ENCODE measurements at places on chromosomes 6 and 20.

DNA sequence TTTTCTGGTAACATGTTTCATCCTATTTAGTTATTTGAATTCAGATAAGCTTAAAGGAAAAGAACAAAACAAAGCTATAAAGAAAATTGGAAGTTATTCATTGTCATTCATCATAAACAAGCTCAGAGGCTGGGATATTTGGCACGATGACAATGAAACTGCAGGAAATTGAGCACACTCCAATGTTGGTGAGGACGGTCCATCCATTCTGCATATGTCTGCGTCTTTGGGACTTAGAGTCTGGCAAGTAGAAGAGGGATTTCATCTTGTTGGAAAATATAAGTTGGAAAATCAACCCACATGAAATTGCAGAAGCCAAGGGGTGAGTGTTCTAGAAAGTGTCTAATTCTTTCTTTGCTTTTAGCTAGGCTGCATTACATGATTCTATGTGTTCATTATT, 78.4 kb downstream of the HDGFL1 start:
- peak; percentile 26 for DNase-seq

DNA sequence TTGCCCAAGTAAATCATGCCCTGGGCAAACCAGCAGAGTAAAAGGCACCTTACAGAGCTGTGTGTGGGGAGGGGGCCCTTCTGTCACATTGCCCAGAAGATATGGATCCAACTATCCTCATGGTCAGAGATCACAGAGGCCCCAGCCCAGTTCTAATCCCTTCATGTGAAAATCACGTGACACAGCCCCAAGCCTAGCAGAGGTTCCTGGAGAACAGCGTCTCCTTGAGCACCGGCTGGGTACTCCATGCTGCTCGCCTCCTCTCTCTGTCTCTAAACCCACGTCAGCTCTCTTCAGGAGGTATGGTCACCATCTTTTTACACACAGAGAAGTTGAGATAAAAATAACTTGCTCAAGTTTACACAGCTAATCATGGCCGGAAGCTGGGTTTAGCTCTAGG, 230.2 kb downstream of the ANKRD60 start:
- no peak for DNase-seq

DNA sequence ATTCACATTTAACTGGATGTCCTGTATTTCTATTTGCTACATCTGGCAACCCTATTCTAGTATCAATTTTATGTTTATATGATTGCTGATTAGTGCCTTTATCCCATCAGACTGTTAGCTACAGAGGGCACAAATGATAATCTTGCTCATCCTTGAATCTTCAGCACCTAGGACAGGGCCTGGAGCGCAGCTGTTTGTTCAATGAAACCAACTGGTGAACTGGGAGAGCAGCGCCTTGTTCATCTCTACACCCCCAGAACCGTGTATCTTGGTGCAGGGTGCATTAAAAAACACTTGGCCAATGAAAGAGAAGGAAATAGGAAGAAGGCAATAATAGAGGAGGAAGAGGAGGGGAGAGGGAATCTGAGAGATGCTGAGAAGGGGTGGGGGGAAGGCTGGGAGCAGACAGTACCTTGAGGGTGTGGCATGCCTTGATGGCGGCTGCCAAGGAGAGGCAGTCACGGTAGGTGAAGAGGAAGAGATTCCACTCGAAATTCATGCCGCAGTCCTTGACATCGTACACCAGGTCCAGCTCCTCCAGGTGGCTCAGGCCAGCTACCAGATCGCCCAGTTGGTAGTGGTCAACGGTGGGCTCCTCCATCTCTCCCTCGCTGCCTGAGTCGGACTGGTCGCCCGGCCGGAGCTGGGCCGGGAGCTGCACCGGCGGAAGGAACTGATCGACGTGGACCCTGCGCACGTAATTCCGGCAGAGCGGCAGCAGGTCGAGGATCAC, 15.5 kb downstream of the TMEM151B start:
- peak; percentile 46 for DNase-seq

- no peak for DNase-seq
Measured at GRCh38 chr20:53822534-53822933, 228.9 kb upstream of the ZNF217 start.

GRCh38 chr6:42028234-42029061, 21.9 kb upstream of the TAF8 start:
- DNase-seq: peak; percentile 92

DNA sequence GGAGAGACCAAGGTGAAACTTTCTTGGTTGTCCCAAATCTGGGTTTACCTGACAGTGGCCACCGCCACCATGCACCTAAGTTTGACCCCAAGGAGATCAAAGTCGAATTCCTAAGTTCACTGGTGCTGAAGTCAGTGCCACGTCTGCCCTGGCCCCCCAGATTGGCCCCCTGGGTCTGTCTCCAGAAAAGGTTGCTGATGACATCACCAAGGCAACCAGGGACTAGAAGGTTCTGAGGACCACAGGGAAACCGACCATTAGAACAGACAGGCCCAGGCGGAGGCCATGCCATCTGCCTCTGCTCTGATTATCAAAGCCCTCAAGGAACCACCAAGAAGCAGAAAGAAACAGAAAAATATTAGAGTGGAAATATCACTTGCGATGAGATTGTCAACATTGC, 91.2 kb downstream of the DLL1 start:
- no peak for DNase-seq

GRCh38 chr20:59125836-59126235, 37.8 kb upstream of the ZNF831 start:
- DNase-seq: no peak

DNA sequence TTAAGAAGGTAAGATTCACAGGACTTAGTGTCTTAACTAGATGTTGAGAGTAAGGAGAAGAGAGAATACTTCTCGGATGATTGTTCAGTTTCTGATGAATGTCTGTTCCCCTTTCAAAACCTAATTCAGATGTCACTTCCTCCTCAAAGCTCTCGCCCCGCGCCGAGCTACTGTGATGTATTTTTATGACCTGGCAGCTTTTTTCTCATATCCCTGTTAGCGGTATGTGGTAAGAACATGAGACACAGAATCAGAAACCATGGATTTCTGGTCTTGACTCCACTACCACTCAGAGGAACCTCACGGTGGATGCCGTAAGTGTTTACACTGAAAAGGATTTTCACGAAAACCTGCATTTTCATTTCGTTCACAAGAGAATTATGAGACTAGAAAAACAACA, 48.4 kb downstream of the CEP43 start:
- no peak for DNase-seq

- peak; percentile 10 for DNase-seq
Measured at GRCh38 chr6:141133346-141133745, 999.4 kb upstream of the GJE1 start.

DNA sequence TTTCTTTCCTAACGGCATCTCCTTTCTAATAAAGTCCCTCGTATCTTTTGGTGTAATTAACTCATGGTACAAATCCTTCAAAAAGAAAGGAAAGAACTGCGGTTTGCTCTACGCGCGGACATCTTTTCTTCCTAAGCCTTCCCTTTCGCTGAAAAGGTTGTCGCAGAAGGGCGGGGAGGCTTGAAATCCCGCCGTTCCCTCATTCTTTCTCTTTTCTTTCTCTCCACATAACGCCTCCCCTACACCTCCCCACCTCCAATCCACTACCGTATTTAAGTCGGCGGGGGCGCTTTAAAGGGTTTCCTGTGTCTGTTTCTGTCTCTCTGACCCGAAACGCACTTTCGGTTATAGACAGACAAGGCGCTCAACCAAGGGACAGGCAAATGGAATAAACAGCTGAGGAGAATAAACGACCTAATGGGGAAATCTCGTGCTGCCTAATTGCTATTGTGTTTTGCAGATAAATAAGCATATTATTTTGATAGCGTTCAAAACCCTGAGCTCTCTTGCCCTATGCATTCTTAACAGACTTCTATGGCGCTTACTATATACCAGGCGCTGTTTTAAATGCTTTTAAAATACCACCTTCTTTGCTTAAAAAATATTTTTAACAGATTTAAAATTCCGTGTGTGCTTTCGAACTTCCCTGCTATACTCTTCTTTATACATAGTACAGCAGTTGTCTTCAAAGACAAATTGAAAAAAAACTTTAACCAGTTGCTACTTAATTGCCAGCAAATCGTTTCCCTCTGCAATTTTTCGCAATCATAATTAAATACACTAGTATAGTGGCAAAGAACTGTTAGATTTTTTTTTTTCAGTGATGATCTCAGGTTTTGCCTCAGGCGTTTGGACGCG, 2.5 kb upstream of the HEY2 start:
- DNase-seq: peak; percentile 63

GRCh38 chr20:54204063-54204462, 3.8 kb upstream of the PFDN4 start:
- no peak for DNase-seq

DNA sequence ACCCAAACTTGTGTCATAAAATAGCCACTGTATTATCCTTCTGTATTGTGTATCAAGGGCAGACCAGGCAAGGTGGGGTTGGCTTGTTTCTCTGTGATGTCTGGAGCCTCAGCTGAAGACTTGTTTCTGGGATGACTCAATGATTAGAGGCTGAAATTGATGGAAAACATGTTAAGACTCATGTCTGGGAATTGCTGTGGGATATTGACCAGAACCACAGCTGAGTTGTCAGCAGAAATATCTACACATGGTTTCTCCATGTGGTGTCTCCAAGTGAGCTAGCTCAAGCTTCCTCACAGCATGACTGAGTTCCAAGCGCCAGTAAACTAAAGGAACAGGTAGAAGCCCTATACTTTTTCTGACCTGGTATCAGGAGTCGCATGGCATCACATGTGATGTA, 128.5 kb upstream of the SYNDIG1 start:
- no peak for DNase-seq

GRCh38 chr6:89034586-89035251, 45.8 kb upstream of the PNRC1 start:
- DNase-seq: peak; percentile 97

DNA sequence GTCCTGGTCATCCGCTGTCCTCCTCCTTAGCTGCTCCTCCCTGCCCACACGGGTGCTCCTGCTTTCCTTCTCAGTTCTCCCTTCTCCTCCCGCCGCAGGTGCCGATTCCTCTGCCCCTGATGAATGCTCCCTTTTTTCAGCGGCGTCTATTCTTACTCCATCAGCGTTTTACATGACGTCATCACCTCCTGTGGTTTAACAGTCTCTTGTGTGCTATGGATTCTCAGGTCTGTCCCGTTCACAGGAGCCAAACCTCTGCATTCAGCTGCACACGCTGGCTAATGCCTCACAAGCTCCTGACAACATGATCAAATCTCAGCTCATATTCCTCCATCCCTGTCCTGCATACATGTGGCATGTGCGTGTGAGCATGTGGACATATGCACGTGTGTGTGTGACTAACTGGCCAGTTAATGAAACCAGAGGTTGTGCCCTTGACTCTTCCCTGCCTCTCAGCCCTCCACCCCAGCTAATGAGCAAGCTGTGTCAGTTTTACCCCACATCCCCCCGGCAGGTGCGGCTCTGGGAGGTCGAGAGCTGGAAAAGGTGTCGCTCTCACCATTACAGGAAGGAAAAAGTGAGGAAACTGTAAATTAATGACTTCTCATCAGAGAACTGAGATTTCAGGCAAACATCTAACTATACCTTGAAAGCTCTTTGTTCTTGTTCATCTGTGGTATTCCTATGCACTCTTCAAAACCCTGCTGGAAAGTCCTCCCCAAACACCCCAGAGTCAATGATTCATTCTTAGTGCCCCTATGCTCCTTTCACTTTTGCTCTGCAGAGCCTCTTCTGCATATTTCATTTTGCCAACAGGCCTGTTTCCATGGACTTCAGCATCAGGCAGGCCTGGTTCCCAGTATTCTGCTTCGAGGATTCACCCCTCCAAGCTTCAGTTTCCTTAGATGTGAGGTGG, 163.1 kb downstream of the TTLL2 start:
- DNase-seq: no peak

DNA sequence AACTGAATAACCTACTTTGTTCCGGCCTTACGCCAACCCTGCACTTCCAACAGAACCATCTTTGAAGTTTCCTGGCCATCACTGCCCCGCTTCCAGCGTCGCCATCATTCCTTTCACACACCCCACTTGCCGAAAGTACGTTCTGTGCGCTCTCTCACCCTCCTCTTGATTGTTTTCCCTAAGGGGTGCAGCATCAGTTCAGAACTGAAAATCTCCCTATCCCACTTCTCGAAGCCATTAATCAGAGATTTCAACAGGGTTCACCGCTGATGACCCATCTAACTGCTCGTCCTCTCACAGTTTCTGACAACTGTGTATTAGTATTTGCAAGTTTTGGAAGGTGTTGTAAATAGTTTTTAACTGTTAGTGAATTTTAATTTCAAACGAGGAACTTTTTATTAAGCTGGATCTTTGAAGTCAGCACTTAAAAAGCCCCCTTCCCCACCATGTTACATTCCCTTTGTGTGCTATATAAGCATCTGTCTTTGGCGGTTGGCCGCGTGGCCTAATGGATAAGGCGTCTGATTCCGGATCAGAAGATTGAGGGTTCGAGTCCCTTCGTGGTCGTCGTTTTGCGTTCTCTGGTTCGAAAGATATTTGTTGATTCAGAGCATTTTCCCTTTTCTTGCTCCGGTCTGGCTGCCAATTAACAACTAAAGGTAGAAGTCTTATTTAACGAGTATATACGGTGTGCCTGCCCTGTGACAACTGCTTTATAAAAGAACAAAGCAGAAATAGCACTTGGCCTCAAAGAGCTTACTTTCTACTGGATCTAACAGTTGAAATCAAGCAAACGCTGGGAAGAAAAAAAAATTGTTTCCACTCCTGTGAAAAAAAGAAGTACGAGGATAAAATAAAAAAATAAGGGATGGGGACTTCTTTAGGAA, 42.6 kb downstream of the TRIM27 start:
- DNase-seq: peak; percentile 81

- DNase-seq: no peak
Measured at GRCh38 chr6:43318011-43318410, 9.4 kb upstream of the CRIP3 start.

DNA sequence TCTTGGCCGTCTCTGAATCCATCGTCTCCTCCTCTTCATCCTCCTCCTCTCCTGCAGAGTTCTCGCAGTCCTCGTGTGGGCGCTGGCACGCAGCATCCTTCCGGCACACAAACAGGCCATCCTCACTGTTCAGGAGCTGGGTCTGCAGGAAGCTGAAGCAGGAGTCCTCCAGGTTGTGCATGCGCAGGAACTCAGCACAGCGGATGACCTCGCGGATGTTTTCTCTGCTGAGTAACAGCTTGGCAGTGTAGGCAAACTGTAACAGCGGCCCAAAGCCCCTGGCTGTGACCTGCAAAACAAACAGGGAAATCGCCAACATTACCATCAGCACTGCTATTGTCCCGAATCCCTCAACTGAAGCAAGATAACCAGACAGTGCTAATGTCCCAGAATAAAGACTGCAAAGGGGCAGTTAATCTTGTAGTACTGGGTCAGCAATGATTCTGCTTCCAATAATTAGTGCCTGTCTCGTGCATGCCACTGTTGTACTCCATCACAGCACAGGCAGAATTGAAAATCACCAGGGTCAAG, 57.4 kb downstream of the GJA10 start:
- peak; percentile 30 for DNase-seq

- DNase-seq: no peak
Measured at GRCh38 chr6:3026791-3027626, 27.3 kb downstream of the NQO2 start.

GRCh38 chr20:6699921-6700562, 67.4 kb upstream of the BMP2 start:
- no peak for DNase-seq
